Frontal cortex (tissue), 4 donors: ENCODE measurements at places on chromosomes 12 and 14.

DNA sequence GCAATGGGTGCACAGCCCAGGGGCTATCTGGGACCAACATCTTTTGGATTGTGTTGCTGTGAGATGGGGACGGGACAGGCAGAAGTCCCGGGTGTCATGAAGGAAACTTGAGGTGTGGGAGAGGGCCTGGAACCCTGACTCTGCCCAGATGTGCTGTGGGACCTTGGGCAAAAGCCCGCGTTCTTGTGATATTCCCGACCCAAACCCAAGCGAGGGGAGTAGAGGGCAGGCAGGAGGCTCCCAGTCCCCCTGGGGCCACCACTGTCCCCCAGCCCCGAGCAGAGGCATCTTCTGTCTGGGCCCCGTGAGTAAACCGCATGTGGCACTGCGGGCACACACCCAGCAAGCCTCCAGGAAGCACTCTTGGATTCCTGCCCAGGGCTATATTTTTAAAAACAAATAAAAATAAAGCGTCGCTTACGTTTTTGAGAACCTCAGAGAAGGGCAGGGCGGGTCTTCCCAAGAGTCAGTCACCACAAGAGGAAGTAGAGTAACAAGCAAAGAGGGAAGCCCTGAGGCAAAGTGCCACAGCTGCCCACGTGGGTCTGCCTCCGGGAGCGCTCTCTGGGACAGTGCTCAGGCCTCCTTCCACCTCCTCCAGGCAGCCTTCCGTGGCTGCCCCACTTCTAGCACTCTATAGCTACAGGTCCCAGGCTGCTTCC is 39.5 kb downstream of the BEGAIN start:
- DNase-seq, result no peak

- DNase-seq, result no peak
Measured at GRCh38 chr14:21168055-21168454, 12.2 kb upstream of the OR5AU1 start.

DNA sequence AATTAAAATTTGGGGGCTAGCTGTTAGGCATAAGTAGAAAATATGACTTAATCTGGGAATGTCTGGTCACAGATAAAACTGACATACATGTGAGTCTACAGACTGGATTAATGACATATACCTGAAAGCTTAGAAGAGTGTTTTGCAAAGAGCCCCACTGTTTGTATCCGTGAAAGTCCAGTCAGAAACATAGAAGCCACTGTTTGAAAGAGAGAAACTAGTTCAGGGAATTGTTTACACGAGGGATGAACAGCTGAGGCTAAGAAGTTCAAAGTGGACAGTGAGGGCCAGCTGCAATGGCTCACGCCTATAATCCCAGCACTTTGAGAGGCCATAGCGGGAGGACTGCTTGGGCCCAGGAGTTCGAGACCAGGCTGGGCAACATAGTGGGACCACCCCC is 36.2 kb upstream of the SGPP1 start:
- no peak for DNase-seq

GRCh38 chr12:93266-94005 is 26.9 kb downstream of the IQSEC3 start:
- DNase-seq, result no peak

- DNase-seq, result no peak
Measured at GRCh38 chr12:116293687-116294453, 16.4 kb upstream of the MED13L start.

DNA sequence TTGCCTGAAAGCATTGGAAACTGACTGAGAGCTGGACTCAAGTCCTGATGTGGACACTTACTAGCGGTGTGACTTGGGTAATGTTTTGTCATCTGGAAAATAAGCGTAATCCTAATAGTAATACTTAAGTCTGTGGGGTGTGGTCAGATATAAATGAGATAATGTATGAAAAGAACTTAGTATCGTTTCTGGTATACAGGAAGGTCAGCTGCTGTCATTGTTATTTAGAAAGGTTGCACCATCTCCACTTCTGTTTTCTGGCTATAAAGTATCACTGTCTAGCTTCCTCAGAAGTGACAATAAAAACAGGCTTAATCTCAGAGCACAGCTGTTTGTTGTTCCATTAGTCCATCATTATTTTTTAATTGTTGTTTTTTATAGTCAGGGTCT is 34.1 kb upstream of the TUBA1C start:
- no peak for DNase-seq

DNA sequence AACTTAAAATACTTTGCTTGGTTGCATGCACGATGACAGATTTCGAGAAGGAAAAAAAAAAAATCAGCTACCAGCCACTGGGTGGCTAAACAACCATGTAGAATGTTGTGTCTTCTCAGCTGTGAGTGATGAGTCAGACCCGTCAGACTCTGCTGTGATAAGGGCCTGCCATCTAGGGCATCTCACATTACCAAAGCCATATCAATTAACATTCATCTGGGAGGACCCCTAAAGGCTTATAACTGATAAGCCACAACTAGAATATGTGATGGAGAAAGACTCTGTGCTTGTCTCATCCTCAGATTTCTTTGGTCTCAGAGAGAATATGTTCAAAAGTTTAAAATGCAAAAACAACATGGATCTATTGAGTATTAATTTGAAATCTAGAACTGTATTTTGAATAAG is 111.5 kb downstream of the PAX9 start:
- no peak for DNase-seq

DNA sequence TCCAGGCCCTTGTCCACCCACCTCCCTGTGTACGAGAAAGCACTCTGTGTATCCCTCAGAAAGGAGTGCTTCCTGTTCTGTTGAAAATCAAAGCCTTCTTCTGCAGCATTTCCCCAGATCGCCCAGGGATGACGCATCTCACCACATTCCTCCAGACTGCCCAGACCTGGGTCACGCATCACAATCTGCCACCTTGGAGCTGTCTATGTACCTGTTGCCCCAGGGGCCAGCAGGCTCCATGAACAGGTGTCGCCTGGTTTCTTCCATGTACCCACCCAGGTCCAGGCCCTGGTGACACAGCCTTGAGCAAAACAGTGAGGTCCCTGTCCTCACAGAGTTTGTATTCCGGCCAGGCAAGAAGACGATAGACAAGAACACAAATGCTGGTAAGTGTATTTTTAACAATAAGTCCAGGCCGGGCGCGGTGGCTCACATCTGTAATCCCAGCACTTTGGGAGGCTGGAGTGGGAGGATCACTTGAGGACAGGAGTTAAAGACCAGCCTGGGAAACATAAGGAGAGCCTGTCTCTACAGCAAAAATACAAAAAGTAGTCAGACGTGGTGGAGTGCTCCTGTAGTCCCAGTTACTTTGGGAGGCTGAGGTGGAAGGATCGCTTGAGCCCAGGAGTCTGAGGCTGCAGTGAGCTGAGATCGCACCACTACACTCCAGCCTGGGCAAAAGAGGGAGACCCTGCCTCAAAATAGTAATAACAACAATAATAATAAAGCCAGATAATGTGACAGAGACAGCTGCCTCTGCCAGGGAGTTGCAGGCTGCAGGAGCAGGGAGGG is 6.8 kb upstream of the PPP1R13B start:
- no peak for DNase-seq

DNA sequence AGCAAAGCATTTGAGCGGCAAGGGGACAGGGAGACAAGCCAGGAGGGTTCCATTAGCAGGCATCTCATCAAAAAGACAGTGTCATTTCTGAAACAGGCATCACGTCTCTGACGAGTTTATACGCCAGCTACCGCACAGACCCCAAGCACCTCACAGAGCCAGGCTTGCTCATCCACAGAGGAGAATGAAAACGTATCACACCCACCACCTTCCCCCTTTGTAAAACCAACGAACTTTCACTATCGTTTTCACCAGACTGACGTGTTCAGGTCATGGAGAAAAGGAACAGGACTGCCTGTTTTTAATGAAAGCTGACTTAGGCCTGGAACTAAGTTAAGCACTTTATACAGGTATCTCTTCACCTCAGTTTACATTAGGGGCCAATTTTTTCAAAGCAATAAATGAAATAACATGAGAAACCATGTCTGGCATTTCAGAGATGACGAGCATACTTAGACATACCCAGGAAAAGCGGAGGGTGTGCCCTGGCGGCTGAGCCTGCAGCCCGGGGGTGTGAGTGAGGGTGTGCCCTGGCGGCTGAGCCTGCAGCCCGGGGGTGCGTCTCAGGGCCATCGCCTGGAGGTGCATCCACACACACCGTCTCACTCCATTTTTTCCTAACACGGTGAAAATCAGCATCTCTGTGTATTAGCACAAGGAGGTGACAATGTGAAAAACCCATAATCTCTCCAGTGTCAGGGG is 41.9 kb downstream of the STX2 start:
- DNase-seq, result no peak

DNA sequence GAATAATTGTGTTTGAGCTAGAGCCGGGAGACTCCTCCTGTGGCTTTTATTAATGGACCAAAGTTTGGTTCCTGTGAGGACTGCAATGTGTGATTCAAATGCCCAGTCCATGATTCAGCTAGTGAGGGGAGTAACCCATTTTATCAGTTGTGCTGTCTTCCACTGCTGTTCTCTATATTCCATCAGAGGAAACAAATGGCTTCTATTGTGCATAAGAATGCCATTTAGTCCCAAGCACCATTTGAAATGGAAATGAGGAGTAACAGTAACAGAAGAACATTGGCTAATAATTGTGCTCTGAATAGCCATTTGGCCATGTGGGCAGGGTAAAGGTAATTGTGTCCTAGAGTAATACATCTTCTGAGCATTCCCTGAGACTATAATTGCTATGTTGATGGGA is 642.7 kb downstream of the DIO2 start:
- no peak for DNase-seq

DNA sequence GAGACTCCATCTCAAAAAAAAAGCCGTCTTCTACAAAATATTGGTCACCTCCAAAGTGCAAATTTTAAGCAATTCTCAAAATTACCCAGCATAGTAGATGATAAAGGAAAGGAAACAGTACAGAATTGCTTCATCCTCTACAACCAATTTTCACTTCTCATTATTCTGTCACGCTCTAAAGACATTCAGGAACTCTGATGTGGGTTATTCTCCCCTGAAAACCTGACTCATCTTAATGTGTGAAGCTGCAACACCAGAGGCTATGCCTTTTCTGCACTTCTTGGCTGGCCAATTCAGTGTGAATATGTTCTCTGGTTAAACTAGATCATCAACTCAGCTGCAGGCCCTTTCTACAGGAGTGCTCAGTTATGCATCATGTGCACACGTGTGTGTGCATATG is 11.0 kb downstream of the PTGER2 start:
- no peak for DNase-seq

GRCh38 chr14:95601650-95602049 is 66.8 kb downstream of the GLRX5 start:
- DNase-seq, result no peak

- DNase-seq, result no peak
Measured at GRCh38 chr12:106021516-106021915, 117.2 kb downstream of the NUAK1 start.

GRCh38 chr14:49954171-49954631 is 61.3 kb downstream of the ARF6 start:
- no peak for DNase-seq

GRCh38 chr12:107090711-107091110 is 2.6 kb downstream of the CRY1 start:
- DNase-seq, result no peak

- DNase-seq, result no peak
Measured at GRCh38 chr14:38291681-38292467, 36.0 kb upstream of the CLEC14A start.

DNA sequence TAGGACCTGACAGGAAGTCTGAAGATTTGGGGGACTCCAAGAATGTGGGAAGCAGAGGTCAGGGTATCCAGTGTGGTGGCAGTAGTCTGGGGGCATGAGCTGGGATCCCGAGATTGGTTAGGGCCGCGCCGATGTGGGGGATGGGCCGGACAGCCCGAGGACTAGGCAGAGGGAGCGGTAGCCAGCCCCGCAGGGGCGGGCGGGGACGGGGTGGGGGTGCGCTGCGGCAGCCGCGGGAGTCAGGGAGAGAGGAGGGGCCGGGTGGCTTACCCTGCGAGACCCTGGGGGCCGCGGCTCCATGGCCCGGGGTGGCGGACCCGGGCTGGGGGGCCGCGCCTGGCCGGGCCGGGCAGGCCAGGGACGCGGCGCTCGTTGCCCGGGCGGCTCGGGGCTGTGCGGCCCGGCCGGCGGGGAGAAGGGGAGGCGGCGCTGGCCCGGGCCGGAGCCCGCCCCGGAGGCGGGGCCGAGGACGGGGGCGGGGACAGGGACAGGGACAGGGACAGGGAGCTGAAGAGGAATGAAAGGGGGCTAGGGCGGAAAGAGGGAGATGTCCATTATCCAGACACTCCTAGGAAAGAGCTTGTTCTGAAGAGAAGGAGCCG is 5.6 kb downstream of the ZNF385A start:
- DNase-seq, result peak; percentile 82

- no peak for DNase-seq
Measured at GRCh38 chr14:87898301-87898700, 94.7 kb downstream of the GALC start.

- DNase-seq, result no peak
Measured at GRCh38 chr14:23321572-23322547, 603 bp downstream of the PABPN1 start.

DNA sequence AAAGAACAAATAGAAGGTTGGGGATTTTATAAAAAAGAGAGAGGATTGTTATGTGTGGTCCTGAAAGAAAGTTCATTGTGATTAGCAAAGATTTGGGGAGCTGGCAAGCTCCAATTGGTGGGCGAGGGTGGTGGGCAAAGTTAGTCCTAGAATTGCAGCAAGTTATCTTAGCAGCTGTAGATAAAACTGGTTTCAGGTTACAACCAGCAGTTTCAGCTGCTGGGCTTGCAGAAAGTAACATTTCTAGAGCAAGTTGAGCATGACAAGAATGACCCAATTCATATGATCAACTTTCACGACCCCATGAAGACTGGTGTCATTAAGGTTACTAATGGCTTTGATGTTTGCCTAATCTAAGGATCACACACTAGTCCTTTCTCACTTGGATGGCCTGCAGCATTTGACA is 177.9 kb upstream of the NUDT4 start:
- no peak for DNase-seq

DNA sequence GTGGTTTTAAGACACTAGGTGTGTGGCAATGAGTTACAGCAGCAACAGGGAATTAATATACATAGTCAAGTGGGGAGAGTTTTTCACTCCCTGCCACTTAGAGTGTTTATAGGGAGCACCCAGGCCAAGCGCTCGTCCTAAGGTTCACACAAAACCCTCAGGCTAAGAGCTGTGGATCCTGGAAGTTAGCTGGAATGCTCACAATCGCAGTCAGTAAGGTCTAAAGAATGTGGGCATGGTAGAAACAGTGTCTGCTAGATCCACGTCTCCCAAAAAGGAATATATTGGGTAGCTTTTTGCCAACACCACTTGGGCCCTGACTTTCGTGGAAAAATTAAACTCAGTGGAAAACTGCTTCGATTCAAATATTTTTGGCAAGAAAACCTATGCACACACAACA is 36.6 kb downstream of the STAB2 start:
- DNase-seq, result no peak

- no peak for DNase-seq
Measured at GRCh38 chr12:4997939-4998338, 45.7 kb upstream of the KCNA5 start.

GRCh38 chr12:31887109-31887811 is 72.0 kb upstream of the RESF1 start:
- no peak for DNase-seq

DNA sequence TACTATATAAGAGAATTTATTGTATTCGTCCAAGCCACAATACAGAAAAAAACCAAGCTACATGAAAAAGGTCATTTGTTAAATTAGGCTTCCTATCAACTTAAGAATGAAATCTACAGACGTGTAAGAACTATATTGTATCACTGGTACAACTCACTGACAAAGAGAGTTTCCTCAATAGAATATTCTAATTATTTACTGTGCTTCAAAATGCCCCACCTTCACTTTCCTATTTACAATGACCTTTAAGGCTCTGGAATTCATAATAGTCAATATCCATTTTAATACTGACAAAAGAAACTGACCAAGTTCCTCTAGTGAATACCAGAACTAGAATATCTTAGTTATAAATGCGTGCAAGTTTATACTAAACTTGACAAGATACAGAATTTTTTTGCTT is 55.9 kb downstream of the C2CD5 start:
- DNase-seq, result no peak
